H1 (cell line): ENCODE measurements at places on chromosomes 12 and 14. TPM values are rescaled to one million over a fixed set of nuclear protein-coding genes. Genes with fewer than 3 reads are reported as not detected.

DNA sequence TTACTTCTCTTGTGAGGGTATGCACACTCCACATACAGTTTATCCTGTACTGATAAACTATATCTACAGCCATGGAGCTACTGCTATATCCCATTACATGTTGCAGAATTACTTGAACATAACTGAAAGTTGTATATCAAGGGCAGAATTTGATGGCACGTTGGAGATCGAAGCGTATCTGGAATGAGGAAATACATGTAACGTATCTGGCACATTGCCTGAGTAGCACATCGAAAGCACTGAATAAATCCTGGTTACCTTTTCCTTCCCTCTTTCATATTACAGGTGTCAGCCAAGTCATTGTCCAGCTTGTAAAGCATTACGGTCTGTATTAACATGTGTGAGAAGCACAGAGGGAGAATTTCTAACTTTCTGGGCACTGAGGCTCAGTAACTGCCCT, 42.1 kb upstream of the LIN7A start:
- no peak for DNase-seq

Gene KLRC1
- total RNA-seq, result not detected in 2 replicates

Gene CCNT1
- 44.3 and 45.9 TPM in 2 replicates for total RNA-seq

GRCh38 chr12:40733871-40734270, 41.6 kb downstream of the CNTN1 start:
- no peak for DNase-seq

GRCh38 chr12:123126294-123127181, 24.4 kb downstream of the PITPNM2 start:
- no peak for DNase-seq

- DNase-seq, result no peak
Measured at GRCh38 chr14:103408491-103409155, 23.4 kb downstream of the MARK3 start.

Gene CMA1
- total RNA-seq, result not detected in 2 replicates

Gene SLC8A3
- 1.0 and 1.1 TPM in 2 replicates for total RNA-seq

Gene CCDC38
- not detected in 2 replicates for total RNA-seq

- DNase-seq, result no peak
Measured at GRCh38 chr12:71536279-71536938, 96.8 kb downstream of the LGR5 start.
